OCI-LY7 (cell line): ENCODE measurements at places on chromosomes 16 and 17.

- DNase-seq: no peak
Measured at GRCh38 chr16:88003736-88004135, 52.5 kb downstream of the BANP start.

DNA sequence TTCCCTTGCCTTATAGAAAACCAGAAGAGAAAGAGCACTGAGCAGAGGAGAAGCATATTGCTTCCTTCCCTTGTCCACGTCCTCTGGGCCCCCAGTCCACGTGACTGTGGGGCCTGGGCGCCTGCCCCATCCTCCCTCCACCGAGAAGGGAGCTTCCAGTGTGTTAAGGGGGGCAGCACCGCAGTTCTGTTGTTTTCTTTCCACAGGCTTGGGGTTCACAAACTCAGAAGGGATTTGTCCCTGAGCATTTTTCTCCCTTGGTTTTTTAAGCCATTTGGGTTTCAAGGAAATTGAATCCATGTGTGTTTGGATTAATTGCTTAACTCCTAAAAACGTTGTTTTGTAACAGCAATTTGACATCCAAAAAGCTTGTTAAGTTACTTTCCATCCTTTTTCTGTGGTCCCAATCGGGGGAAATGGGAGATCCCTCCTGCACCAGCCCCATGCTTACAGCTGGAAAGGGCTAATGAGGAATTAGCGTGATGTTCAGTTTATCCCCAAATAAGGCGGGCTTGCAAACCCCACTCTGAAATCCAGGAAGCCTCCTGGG lies 347.5 kb upstream of the TNRC6C start:
- DNase-seq: no peak

DNA sequence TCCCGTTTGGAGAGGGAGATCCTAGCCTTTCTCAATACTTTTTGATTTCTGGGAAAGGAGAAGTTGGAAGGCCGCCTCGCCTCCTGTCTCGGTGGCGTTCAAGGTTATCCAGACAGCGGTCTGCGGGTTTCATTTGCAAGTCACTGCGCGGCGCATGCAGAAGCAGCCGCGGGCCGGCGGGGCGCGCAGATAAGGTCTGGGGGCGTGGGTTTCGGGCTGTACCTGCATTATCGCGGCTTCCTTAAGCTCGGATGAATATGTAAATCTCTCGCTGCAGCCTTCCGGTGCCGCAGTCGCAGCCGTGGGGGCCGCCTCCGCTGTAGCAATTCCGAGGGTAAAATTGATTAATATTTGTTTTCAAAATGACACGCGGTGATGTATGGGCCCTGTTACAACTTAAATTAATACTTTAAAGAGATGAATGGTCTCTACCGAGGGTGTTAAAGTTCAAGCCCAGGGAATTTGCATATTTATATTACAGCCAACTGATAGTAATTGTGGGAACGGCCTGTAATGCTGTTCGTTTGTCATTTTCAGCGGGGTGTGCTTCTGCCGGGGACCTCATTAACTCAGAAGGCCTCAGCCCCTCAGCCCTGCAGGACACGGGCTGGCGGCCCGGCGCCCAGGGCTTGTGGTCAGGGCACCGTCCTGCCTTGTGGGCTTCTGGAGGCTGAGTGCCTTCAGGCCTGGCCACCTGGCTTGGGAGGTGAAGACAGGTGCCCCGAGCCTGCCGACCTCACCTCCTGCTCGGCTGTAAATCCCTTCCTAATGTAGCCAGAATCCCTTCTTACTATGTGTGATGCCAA lies 99.4 kb downstream of the CYLD start:
- DNase-seq: no peak

DNA sequence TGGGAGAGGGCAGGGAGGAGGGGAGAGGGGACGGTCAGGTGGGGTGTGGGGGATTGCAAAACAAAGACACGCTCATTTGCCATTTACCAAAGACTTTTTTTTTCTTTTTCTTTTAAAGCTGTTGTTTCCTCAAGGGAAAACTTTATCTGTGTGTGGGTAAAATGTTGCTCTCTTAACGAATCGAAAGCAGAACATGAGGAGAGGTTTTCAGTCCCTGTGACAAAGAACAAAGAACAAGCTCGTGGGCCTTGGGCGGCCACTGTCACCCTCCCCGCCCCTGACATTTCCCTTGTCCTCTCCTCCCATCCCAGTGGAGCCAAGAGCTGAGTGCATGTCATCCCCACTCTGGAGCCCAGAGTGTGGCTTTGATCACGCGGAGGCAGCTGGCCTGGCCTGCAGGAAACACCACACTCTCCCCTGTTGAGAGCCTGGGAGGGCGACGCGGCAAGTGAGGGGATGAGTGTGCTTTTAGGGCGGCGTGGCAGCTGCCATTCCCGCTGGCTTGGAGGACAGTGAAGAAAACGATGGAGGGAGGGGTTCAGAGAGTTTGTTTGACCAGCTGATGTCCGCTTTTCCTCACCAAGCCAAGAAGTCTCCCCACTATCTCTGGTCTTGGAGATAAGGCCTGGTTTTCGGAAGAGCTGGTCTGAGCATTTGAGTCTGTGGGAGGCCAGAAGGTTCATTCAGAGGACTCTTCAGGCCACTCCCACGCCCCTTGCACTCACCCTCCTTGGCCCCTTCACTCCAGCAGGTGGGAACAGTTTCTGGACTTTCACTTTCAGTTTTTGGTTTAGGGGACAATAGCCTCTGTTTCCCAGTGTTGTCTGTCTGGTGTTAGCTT lies 11.4 kb downstream of the CCR7 start:
- peak; percentile 29 for DNase-seq

DNA sequence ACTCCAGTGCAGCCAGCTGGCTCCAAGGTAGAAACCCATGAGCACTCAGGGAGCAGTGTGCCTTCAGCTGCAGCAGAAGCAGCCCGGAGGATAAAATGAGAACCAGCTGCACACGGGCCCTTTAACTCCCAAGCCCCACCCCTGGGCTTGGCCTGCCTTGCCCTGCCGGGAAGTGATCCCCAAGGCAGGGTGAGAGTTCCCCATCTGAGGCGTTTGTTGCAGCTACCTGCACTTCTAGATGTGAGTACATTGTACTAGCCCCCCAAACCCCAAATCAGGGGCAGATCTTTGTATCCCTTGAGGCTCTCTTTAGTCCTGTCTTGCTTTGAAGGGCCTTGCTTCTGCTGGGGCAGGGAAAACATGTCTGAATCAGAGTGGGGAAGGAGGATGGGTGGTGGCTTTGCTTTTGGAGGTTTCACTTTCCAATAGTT lies at the start of gene MVP:
MVP (plus strand) TSS at position 192 of the 431 bp plus-strand sequence. CDS start 10,088 bp downstream, outside the sequence.
- peak; percentile 72 for DNase-seq

GRCh38 chr17:64448665-64449512 lies at the start of gene MILR1:
Gene MILR1, plus strand, starts transcription at chr17:64449115. Its CDS starts 54 bp downstream, at chr17:64449169.
- DNase-seq: peak; percentile 92

- no peak for DNase-seq
Measured at GRCh38 chr16:50088302-50088701, 22.5 kb downstream of the HEATR3 start.

GRCh38 chr17:71055128-71055527 lies 885.8 kb downstream of the KCNJ2 start:
- DNase-seq: no peak

DNA sequence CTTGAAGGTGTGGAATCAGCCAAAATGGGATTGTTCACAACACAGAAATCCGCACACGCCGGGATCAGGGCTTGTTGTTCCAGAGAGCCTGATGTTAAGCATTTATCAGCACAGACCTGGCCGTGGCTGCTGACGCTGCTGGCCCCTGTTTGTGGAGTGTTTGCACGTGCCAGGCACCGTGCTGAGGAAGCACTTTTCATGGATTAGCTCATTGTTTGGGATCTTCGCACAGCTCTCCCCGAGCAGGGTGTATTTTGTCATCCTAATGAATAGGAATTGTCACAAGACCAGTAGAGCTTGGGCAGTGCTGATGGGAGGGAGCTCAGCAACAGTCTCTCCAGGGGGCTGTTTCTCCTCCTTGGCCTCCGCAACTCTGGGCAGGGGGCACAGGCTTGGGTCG lies 160.4 kb upstream of the PLCG2 start:
- no peak for DNase-seq

- peak; percentile 31 for DNase-seq
Measured at GRCh38 chr17:2214929-2215615, 88.5 kb downstream of the SMG6 start.

- peak; percentile 8 for DNase-seq
Measured at GRCh38 chr16:82368041-82368440, 198.0 kb upstream of the MPHOSPH6 start.

- no peak for DNase-seq
Measured at GRCh38 chr17:81261582-81262336, 22.6 kb downstream of the NDUFAF8 start.

DNA sequence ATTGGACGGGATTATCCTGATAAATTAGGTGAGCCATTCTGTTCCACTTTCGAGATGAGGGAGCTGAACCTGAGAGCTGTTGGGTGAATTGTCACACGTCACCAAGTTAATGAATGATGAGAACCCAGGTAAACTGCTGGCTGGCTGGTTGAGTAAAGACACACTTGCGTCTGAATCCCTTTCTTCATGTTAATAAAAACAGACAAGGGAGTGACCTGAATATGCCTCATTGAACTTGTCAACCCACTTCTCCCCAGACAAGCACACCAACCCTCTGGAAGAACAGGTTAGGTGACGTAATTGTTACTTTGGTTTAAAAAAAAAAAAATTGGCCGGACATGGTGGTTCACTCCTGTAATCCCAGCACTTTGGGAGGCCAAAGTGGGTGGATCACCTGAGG lies 400.9 kb upstream of the CDH5 start:
- no peak for DNase-seq

- DNase-seq: no peak
Measured at GRCh38 chr16:2675714-2676113, 6.6 kb upstream of the KCTD5 start.

DNA sequence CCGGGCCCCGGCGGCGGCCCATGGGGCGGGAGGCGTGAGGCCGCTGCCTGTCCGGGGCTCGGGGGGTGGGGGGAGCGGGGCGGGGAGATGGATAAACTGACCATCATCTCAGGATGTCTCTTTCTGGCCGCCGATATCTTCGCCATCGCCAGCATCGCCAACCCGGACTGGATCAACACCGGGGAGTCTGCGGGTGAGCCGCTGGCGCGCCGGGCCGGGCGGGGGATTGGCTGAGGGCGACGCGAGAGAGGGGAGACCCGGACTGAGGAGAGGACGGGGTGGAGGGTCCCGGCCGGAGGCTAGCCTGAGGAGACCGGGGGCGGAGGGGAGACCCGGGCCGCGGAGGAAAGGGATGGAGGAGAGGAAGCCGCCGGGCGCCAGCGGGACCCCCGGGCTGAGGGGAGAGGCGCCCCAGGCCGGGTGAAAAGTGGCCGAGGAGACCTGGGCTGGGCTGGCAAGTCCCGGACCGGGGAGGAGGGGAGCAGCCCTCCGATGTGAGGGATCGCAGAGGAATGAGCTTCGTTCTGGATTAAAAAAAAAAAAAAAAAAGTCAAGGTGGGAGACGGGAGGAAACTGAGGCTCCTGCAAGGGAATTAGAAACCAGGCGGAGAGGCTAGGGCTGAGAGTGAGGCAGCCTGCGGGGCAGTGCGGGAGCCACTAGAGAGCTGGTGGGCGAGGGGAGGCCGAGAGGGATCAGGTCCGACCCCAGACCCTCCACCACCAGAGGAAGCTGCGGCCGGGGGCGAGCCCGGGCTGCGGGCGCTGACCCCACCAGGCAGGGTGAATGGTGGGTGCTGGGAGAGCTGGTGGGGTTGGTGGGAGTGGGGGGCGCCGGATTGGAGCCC lies 526 bp downstream of the MOSMO start:
- DNase-seq: peak; percentile 25

- DNase-seq: no peak
Measured at GRCh38 chr16:48963306-48963705, 318.3 kb downstream of the CBLN1 start.

DNA sequence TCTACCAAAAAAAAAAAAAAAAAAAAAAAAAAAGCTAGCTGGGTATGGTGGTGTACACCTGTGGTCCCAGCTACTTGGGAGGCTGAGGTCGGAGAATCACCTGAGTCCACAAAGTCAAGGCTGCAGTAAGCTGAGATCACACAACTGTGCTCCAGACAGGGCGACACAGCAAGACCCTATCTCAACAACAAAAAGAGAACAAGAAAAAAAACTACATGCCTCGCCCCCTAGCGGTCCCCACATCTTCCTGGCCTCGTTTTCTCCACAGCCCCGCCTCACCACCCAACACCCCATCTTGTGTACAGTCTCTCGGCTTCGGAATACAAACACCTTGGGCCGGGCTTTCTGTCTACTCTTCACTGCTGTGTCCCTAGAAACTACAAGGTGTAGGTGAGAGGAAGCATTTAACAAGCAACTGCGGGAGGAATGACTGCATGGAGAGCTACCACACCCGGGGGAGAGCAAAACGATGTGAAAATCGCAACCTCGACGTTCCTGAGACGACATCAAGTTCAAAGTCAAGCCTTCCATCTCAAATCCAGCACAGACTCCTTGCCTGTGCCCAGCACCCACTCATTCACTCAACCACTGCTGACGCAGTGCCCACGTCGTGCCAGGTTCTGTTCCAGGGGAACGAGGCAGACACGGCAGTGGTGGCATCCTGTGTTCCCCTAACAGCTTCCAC lies 9.0 kb downstream of the NTAN1 start:
- DNase-seq: no peak

GRCh38 chr16:89143911-89144675 lies 27.5 kb upstream of the CDH15 start:
- DNase-seq: no peak
